Suppressor macrophage treated with lipopolysaccharide for 1 hour (primary cell): ENCODE measurements at places on chromosomes 12 and 14.

DNA sequence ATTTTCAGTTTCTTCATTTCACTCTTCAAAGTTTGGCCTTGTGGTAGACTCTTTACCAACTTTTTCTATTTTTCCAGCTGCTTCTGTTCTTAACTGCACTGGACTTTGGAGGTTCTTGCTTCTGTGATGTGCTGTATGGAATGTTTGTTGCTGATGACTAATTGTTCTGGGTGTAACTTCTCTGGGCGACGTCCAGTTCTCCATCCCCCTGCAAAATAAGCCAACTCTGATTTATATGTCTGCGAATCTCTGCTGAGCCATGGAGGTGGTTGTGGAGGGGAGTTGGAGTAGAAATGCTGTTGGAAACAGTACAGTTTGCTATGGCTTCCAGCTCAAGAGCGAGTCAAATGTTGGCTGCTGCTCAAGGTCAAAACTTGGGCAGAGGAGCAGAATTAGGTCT, 113.9 kb upstream of the DYRK2 start:
- DNase-seq = no peak

GRCh38 chr12:2390133-2390532, 337.3 kb downstream of the CACNA1C start:
- DNase-seq = no peak

DNA sequence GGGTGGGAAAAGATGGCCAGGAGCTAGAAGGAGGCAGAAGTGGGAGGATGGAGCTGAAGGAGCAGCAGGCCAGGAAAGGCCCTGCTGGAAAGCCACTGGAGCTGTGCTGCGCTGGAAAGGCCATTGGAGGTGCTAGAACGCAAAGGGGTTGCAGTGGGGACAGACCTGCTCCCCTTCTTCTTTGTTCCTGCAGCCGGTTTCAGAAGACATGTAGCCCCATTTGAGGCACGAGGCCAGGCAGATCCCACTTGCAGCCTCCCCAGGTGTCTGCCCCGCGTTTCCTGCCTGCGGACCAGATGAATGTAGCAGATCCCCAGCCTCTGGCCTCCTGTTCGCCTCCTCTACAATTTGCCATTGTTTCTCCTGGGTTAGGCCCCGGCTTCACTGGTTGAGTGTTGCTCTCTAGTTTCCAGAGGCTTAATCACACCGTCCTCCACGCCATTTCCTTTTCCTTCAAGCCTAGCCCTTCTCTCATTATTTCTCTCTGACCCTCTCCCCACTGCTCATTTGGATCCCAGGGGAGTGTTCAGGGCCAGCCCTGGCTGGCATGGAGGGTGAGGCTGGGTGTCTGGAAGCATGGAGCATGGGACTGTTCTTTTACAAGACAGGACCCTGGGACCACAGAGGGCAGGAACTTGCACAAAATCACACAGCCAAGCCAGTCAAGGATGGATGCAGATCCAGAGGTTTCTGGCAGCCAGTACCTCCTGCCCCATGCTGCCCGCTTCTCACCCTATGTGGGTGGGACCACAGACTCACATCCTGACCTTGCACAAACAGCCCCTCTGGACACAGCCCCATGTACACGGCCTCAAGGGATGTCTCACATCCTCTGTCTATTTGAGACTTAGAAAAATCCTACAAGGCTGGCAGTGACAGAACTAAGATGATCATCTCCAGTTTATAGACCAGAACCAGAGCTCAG, 2.3 kb upstream of the GPR162 start:
- peak; percentile 1 for DNase-seq

DNA sequence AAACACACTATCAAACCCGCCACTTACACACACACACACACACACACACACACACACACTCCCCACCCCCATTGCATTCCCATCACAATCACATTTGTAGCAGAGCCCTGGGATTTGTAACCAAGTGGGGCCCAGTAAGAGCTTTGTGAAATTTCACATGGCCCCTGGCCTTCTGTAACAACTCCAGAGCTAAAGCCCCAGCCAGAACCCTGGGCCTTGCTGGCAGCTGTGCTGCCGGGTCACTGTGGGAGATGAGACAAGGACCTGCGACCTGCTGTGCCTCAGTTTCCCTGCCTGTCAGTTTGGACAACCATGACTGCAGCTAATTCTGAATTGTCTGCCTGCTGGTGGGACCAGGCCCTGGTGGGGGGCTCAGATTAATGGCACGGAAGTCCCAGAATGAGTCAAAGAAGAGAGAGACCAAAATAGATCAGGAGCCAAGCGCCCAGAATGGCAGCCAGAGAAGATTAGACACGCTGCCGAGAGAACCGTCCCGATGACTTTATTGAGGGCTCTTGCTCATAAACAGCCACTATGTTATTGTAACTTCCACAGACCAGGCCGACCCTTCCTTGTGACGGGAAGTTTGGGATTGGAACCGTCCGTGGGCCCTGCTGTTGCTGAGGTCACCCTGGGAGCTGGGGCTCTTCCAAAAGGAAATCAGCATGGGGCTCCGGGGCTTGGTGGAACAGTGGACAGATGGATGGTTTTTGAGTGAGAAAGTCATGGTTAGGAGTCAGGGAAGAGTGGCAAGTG, 123.1 kb downstream of the ZFP36L1 start:
- DNase-seq = no peak

GRCh38 chr12:53828598-53828997, 76.8 kb upstream of the CISTR start:
- DNase-seq = no peak

GRCh38 chr12:1256991-1257390, 266.0 kb downstream of the ERC1 start:
- DNase-seq = no peak

DNA sequence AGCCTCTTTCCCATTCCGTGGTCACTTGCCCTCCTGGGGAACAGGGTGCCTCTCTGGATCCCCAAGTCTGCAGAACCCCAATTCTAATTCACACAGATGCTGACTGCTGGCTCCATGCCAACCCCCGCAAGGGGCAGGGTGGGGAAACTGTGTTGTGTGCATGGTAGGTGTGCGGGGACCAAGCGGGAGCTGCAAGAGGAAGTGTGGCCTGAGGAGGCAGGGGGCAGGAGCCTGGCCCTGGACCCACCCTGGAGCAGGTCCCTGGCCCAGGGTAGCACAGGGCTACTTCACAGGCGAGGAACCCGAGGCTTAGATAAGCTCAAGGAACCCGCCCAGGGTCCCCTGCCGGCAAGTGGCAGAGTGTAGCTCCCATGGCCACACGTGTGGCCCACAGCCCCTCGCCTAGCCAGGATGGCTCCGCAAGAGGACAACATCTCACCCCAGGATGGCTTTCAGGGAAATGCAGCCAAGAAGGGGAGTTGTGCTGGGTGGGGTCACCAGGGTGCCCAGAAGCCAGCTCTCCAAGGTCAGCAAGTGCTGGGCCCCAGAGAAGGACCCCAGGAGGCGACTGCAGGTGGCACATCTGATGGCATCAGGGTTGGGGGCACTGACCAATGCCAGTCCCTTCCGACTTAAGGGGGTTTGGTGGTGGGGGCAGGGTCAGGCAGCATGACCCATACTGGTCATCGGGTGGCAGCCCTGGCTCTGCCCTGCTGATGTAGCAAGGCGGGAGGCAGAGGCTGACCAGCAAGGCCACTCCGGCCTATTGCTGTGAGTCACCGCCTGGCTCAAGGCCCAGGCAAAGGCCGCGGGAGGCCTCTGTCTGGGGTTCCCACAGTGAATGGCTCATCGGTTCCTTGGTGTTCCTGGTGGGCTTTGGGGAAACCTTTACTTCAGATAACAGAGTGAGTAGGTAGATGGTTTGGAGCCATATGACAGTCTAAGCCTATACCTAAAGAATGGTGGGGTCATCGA, 37.3 kb upstream of the EML1 start:
- peak; percentile 39 for DNase-seq

DNA sequence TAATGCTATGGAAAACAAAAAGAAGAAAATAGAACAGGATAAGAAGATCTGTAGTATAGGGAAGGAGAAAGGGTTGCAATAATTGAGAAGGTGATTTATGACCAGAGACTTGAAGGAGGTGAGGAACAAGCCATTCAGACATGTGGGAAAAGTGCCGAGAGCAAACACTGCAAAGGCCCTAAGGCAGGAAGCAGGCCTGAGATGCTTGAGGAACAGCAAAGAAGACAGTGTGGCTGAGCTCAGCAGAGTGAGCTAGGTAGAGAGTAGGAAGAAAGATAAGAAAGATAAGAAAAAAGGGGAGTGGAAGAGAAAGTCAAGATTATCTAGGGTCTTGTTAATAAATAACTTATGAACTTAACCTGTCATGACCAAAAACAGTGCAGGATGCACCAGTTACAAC, 671.8 kb downstream of the RPS29 start:
- no peak for DNase-seq

GRCh38 chr14:56159066-56159465, 40.9 kb downstream of the PELI2 start:
- DNase-seq = no peak

- peak; percentile 56 for DNase-seq
Observed at GRCh38 chr12:131061041-131061806, 107.5 kb downstream of the ADGRD1 start.

DNA sequence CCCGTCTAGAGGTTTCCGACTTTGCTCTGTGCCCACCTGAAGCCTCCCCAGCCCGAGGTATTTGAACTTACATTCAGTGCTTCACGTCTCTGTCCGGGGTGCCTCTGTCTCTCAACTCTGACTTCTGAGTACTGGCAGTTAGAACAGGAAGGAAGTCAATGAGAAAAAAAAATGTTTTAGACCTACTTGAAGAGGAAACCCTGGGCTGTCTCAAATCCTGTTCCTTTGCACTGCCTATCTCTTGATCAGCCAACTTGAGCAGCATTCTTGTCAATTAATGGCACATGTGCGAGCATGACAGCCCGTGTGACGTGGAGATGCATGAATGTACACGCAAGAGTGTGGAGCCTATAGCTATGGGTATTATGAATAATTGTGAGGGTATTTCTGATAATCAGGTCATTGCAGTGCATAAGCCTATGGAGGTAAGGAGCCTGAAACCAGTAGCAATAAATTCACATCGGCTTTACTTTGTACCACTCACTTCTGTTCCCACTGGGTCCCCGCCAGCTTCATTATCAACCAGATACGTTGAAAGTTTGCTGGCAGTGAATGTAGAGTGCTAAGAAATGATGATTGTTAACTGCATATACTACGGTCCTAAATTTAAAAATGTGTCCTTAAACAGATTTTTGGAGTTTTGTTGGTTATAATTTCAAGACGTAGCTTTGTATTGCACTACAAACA, at the start of gene ARHGDIB:
Gene ARHGDIB (minus strand): TSS at position 136 of the 687 bp plus-strand sequence. CDS start 10,889 bp downstream, outside the sequence.
- peak; percentile 69 for DNase-seq

DNA sequence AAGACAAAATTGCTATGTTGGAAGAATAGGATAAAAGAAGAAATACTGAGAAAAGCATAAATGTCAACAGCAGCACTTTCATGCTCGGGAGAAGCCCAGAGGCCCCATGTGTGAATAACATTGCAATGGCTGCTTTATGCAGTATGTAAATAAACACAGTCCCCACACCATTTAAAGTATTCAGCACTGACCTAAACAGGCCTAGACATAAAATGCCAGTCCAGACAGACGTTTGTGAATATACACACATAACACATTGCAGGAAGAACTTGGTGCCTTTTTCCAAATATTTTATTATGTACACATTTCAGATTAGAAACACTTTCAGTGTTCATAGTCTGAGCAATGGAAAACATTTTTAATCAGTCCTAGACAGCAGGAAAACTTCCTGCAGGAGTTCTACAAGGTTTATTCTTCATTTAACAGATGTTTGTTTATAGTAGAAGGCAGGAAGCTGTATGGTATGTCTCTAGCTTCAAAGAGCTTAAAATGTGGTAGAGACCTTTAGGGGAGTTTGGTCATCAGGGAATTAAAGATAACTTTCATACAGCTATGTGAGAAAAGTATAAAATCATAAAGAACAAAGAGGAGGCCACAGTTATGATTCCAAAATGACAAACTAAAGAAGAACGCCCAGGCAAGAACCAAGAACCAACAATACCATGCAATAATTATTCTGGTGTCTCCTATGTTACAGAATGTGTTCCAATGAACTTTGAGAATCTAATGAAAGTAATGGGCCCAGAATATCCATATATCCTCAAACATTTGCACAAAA, 30.6 kb upstream of the SLC38A2 start:
- no peak for DNase-seq

GRCh38 chr12:128818065-128819022, 5.4 kb downstream of the SLC15A4 start:
- no peak for DNase-seq

- no peak for DNase-seq
Observed at GRCh38 chr12:124758266-124759220, 105.1 kb downstream of the SCARB1 start.

GRCh38 chr14:87979689-87980088, 13.3 kb downstream of the GALC start:
- no peak for DNase-seq

- DNase-seq = no peak
Observed at GRCh38 chr12:78455991-78456390, 408.6 kb upstream of the SYT1 start.

GRCh38 chr14:90774316-90774715, 41.9 kb downstream of the TTC7B start:
- DNase-seq = no peak

DNA sequence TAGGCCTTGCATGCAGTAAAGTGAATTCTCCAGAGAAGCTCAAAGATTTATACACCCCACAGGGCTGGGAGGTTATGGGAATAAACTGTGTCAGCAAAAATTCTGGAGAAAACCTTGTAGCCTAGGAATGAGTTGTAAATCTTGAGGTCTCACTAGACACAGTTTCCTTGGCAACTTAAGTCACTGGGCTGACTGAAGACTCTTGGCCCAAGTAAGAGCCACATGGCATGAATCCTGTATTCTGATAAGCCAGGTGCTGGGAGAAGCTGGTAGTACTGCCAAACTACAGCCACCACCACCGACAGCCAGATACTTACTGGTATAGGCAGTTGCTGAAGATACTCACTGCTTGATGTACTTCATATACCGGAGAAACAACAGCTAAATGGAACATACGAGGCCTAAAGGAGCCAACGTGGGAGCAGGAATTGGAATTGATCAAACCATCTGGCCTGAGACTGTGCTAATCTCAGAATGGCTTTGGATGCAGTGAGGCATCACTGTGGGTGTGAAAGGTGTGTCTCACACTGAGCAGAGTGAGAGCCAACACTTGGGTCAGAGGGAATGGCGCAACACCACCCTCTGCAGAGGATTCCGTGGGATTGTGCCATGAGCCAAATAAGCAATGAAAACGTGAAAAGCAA, 102.8 kb upstream of the TMCC3 start:
- DNase-seq = no peak

DNA sequence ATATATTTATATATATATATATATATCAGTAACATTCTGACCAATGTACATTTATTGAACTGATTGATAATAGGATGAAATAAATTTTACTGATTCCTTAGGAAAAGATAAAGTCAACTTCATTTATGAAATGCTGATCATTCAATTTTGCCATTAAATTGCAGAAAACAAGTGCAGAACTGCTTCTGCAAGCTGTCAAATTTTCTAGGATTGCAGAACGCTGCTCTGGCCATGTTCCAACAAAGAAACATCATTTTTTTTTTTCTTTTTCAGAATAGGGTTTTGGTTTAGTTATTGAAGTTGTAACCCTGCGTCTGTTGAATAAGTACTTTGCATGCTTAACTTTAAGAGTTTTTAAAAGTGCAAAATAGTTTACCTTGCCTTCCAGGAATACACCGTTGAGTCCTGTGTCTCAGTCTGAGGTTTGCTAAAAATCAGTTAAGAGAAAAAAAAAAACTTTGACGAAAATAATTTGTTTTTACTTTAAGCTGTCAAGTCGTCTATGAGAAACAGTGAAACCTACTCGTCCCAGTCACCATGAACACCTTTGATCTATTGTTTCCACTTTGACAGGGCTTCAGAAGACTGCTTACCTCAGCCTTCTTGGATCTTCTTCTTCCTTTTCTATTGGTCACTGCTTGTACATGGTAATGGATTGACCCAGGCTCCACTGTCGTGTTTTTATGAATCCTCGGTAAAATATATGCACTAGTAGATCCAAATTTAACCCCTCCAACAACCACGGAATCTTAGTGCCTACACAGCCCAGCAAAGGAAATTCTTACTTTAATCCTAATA, at the start of gene KERA:
Gene KERA (minus strand): TSS at position 657 of the 798 bp plus-strand sequence. CDS start 1,743 bp downstream, outside the sequence.
- DNase-seq = no peak
